ENCODE measurements at places on chromosomes 11 and 22. TPM values are rescaled to one million over a fixed set of nuclear protein-coding genes. Genes with fewer than 3 reads are reported as not detected.

GRCh38 chr11:129855086-129855485 is 39.4 kb downstream of the TMEM45B start:
- no peak for DNase-seq

DNA sequence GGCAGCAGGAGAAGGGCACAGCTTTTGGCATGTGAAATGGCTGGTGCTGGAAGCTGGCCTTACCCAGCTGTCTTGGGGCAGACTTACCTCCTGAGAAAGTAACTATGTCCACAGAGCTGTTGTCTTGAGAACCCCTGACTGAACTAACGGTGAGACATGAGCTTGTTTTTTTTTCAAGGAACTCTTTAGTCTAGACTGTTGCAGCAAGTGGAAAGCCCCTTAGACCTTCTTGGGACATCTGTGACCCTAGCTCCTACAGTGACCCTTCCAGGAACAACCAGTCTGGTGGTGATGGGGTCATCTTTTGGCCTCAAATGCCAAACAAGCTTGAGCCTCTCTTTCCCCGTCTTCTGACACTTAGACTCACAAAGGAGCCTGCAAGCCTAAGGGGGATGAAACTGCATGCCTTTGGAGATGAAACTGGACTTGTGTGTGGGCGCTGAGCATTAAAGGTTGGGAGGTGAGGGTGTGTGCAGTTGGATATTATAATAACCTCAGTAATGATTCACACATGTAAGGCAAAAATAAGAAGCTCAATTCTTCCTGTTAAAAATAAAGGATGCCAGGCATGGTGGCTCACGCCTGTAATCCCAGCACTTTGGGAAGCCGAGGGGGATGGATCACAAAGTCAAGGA is 35.4 kb downstream of the SDHD start:
- no peak for DNase-seq

The CYTH4 gene
- 6.5 TPM for total RNA-seq

DNA sequence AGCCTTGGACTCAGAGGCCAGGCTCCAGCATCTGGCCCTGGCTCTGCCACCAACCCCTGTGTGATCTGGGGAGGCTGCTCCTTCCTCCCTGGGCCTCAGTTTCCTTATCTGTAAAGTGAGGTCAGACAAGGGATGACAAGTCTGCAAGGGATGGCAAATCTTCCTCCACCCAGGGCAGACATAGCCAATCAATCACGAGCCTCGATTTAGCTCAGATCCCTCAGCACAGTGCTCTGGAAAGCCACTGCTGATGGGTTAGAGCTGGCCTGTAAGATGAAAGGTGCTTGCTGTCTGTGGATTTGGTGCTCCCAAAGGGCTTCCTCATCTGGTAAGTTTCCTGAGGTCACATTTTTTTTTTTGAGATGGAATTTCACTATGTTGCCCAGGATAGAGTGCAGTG is 20.2 kb downstream of the NPTXR start:
- no peak for DNase-seq

GRCh38 chr11:117217141-117218084 is 14.5 kb downstream of the PCSK7 start:
- DNase-seq, result peak; percentile 19

- DNase-seq, result peak; percentile 12
Observed at GRCh38 chr11:7904917-7905316, 26.2 kb downstream of the OR10A6 start.

- DNase-seq, result peak; percentile 75
Observed at GRCh38 chr11:126186025-126186698, 25.3 kb downstream of the RPUSD4 start.

The KCNK4 gene
- total RNA-seq, result 0.13 TPM

DNA sequence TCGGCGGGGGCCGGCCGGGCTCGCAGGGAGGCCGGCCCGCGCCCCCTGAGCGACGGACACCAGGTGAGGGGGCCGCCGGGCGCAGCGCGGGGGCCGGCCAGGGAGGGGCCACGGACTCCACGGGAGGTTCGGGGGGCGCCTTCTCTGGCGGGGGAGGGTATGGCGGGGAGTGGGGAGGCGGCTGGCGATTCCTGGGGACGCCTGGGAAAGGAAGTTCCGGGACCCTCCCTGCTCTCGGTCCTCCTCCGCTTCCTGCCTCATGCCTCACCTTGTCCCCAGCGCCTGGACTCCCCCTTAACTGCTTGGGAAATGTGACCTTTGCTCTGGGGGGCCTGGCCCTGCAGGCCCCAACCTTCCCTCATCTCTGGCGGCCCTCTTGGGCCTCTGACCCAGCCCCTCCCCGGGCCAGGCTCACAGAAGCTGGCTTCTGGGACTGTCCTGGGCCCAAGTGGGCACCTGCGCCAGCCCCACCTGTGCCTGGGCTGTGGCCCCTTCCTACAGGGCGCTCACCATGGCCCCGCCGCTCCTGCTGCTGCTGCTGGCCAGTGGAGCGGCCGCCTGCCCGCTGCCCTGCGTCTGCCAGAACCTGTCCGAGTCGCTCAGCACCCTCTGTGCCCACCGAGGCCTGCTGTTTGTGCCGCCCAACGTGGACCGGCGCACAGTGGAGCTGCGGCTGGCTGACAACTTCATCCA is 516 bp downstream of the LRFN4 start:
- no peak for DNase-seq

DNA sequence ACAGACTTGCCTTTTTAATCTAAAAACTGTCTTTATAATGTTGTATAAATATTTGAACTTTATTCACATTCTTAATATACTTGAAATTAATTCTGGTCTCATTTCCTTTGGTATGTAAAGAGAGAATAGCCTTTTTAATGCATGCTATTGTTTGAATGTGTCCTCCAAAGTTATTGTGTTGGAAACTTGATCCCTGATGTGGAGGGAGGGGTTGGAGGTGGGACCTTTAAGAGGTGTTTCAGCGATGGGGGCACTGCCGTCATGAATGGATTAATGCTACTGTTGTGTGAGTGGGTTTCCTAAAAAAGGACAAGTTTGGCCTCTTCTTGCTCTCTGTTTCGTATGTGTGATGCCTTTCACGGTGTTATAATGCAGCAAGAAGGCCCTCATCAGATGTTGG is 131.7 kb downstream of the DDX10 start:
- no peak for DNase-seq

The PRR5 gene
- 13.7 TPM for total RNA-seq

The LRRN4CL gene
- 31.6 TPM for total RNA-seq

GRCh38 chr11:95070471-95070870 is 3.8 kb downstream of the SRSF8 start:
- DNase-seq, result no peak

- DNase-seq, result peak; percentile 95
Observed at GRCh38 chr11:126496576-126497337, 141.3 kb downstream of the ST3GAL4 start.

- DNase-seq, result no peak
Observed at GRCh38 chr11:69666752-69667536, 8.2 kb downstream of the LTO1 start.

- no peak for DNase-seq
Observed at GRCh38 chr11:64556044-64556720, 34.8 kb upstream of the SLC22A12 start.

The BTG4 gene
- total RNA-seq, result not detected

DNA sequence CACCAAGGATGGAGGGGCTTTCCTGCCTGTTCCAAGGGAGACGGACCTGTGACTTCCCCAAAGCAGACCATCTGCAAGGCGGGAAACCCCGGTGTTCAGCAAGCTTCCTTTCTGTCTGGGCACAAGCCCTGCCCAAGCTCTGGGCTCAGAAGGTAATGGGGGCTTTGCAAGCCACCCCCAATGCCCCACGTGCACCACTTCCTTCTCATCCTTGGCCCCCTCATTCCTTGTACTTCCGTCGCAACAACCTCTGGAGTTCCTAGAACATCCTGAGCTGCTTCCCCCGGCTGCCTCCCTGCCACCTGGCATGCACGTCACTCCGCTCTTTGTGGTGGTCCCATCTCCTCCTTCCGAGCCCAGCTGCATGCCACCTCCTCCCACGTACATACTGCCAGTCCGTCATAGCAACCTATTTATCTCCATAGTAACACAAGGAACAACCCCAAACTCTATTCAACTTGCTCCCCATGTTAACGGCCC is 3.9 kb downstream of the MYEOV start:
- DNase-seq, result peak; percentile 38

GRCh38 chr11:37712251-37712650 is 1114.2 kb upstream of the RAG2 start:
- DNase-seq, result peak; percentile 21

GRCh38 chr11:120030411-120030810 is 107.5 kb downstream of the TRIM29 start:
- DNase-seq, result no peak

Data from muscle of leg (tissue), 16 donors.